ENCODE measurements at places on chromosomes 1 and 21. TPM values are rescaled to one million over a fixed set of nuclear protein-coding genes. Genes with fewer than 3 reads are reported as not detected.

DNA sequence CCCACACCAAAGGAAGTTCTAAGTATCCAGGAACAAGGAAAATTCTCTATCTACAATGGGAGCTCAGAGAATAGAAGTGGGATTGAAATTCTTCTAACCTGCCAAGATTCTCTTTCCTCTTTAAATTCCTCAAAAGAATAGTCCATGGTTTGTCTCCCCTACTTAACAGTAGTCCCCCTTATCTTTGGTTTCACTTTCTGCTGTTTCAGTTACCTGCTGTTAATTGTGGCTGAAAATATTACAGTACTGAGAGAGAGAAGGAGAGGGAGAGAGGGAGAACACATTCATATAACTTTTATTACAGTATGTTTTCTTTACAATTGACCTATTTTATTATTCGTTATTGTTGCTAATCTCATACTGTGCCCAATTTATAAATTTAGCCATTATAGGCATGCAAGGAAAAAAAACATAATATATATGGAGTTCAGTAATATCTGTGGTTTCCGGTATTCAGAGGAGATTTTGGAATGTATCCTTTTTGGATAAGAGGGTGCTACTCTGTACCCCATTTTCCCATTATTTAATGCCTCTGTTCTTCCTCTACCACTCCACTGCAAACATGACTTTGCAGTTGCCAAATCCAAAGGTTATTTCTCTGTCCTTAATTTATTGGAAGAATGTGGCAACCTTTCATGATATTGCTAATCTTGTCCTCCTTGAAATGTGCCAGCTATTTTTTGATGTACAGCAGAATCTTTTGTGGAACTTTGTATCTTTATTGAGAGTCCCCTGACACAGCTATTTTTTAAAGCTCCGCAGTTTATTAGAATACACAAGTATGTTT lies 68.0 kb downstream of the USP25 start:
- no peak for DNase-seq

The ARTN gene
- polyA plus RNA-seq, result 2.6 TPM

- DNase-seq, result no peak
These were observed 96.6 kb upstream of the ETV3 start for GRCh38 chr1:157234705-157235273.

DNA sequence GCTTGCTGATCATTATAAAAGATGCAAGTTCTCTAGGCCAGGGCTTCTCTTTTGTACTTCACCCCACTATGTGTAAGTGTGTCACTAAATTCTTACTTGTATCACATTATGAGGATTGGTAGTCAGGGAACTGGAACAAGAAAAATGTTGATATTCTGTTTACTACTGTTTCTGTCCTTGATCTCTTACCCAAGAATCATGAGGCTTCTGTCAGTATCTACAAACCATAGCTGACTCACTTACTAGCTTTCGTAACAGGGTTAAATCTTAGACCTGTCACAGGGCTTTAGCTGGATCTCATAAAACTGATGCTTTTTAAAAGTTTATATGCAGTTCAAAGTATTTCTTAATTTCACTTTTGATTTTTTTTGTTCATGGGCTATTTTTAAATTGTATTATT lies 681.2 kb downstream of the PLPP3 start:
- no peak for DNase-seq

The CD1B gene
- polyA plus RNA-seq, result not detected

DNA sequence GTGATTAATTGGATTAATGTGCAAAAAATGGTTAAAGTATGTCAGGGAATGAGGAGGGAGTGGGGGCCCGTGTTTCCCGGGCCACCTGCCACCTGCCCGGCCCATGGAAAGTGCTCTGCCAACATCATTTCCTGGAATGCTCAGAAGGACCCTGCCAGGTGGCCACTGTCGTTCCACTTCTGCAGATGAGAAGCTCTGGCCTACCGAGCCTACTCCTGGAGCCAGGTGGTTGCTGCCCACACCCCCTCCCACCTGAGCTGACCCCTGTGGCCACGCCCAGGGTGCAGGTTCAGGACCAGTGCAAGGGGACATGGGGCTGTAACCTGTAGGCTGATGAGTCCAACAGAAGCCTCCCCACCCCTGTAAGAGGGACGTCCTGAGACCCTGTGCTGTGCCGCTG lies 99.7 kb downstream of the PRDM16 start:
- no peak for DNase-seq

The TFAP2E gene
- 0.79 TPM for polyA plus RNA-seq

The FCRL6 gene
- polyA plus RNA-seq, result 0.36 TPM

- DNase-seq, result no peak
These were observed 86.2 kb downstream of the RIPK4 start for GRCh38 chr21:41680444-41681347.

The DMBX1 gene
- polyA plus RNA-seq, result not detected

- no peak for DNase-seq
These were observed 7.7 kb downstream of the ZBTB21 start for GRCh38 chr21:42002421-42002958.

DNA sequence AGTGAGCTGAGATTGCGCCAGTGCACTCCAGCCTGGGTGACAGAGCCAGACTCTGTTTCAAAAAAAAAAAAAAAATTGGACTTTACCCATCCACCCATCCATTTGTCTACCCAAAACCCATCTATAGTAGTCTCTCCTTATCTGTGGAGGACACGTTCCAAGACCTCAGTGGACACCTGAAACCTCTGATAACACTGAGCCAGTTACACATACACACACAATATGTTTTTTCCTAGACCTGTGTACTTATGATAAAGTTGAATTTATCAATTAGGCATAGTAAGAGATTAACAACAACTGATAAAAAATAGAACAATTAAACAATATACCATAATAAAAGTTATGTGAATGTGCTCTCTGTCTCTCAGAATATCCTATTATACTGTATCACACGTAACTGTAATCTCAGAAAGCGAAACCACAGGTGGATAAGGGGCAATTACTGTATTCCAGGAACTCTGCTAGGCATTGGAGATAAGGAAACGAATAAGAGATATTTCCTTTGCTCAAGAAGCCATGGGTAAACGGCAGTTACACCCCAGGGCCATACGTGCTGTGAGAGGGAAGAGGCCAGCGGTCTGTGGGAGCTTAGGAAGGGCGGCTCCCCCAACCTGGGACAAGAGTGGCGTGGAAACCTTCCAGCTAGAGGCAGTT lies 84.2 kb upstream of the DISP3 start:
- DNase-seq, result no peak

DNA sequence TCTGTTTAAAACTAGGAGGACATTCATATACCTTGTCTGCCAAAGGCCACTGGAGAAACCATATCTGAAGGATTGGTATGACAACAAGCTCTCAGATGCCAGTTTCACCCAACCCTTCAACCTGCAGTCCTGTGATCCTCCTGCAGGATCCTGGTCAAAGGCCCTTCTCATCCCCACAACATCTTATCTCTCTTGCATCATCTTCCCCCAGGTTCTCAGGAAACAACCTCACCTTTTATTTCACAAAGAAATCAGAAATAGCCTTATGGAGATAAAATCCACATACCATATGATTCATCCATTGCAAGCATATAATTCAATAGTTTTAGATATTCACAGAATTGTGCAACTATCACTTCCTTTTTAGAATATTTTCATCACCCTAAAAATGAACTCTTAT lies 104.0 kb upstream of the DSCAM start:
- no peak for DNase-seq

Measured in right renal pelvis (tissue), 4 donors.